Glomerular endothelial cell (primary cell): ENCODE measurements at places on chromosomes 6 and 20.

- DNase-seq = no peak
Measured at GRCh38 chr20:18734525-18735189, 78.9 kb upstream of the SCP2D1 start.

DNA sequence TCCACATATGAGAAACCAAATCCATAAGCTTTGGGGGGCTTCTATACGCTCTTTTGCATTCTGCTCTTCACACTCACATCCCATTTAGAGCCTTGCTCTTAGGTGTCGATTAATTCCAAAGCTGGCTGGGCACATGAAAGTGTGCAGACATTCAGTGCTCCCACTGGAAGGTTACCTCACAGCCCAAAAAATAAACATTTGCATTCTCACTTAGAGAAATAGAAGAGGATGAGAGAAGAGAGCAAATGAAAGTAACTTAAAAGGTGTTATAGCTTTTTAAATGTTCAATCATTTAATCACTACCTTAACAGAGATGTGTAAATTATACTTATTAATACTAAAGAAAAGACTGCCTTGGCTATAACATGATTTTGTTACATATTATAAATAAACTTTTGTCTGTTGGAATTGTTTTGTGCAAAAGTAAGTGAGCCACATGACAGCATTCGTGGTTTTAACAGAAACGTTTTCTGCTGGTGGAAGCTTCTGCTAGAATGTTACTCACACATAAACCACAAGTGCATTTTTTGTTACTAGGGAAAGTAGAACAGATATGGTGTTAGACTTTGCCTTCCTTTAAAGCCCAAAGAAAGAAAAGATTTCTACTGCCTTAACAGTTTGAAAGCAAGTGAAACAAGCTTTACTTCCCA, 116.7 kb downstream of the SIM1 start:
- DNase-seq = no peak

GRCh38 chr6:146194434-146194833, 165.6 kb downstream of the GRM1 start:
- DNase-seq = no peak

DNA sequence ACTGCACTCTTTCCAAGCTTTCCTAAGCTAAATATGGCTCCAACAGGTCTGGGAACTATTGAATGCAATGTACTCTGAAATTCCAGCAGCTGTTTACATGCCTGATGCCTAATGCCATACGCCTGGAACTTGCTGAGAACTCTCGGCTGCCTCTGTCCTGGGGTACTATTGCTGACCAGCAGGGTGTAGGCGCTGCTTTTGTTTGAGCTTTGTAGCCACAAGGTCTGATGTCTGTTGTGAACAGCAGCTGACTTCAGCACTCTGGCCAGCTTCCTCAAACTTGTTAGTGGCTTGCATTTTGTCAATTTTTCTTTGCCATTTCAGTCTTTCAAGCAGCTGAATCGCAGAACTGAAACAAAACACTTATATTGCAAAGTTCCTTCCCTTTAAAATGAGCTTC, 26.7 kb downstream of the SAYSD1 start:
- DNase-seq = no peak

DNA sequence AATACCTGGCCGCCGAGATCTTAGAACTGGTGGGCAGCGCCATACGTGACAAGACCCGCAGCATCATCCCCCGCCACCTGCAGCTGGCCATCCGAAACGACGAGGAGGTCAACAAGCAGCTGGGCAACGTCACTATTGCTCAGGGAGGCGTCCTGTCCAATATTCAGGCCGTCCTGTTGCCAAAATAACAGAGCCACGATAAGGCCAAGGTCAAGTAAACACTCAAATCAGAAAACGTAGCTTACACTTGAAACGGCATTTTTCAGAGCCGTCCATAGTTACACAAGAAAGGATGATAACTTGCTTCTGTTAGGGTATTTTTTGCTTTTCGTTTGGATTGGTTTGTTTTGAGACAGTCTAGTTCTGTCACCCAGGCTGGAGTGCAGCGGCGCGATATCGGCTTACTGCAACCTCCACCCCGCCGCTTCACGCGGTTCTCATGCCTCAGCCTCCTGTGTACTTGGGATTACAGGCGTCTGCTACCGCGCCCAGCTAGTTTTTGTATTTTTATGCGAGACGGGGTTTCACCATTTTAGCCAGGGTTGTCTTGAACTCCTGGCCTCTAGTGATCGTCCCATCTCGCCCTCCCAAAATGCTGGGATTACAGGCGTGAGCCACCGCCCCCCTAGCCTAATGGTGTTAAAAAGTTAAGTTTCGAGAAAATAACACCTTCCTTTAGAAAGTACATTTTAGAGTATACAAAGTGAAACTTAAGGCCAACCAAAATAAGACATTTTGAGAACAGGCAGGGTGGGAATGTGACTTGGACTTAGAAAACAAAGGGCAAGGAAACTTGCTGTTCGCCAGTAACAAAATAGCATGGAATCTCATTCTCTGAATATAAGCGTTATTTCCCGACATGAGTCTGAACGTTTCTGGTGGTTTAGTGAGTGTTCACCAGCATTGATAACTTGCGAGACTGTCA, 42.8 kb upstream of the HFE start:
- no peak for DNase-seq

DNA sequence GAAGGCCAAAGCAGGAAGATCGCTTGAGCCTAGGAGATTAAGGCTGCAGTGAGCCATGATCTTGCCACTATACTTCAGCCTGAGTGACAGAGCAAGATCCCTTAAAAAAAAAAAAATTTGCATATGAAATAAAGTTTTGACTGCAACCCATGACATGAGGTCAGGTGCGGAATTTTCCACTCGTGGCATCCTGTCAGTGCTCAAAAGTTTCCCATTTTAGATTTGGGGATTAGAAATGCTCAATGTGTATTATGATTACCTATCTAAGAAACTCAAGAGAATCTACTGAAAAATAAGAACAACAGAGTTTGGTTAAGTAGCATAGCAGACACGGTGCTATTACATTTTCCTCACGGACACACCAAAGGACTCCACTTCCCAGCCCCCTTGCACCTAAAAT, 11.7 kb downstream of the SLC23A2 start:
- DNase-seq = no peak

- DNase-seq = no peak
Measured at GRCh38 chr20:19961293-19961692, 55.9 kb upstream of the NAA20 start.

GRCh38 chr6:69286331-69286730, 510.5 kb downstream of the LMBRD1 start:
- no peak for DNase-seq

GRCh38 chr20:63230800-63231268, 4.9 kb upstream of the BIRC7 start:
- no peak for DNase-seq

DNA sequence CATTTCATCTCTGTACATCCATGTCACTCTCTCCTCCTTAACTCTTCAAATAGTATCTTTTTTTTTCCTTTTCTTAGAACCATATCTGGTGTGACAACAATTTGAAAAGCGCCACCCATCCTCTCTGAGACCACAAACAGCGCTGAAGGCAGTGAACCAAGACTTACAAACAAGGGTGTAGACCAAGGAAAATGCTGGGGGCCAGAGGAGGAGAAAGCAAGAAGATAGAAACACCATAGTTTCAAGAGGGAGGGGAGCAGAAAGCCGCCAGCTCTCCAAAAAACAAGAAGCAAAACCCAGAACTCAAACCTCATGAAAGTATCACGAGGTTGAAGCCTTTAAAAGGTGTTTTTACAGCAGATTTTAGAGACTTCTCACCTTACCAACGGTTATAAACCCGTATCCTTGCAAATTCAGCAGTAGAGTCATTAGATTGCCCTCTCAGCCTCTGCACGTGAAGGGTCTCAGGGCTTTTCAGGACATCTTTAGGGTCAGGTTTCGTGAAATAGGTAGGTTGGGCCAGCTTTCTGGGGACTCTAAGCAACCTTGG, 13.3 kb upstream of the RIPOR2 start:
- no peak for DNase-seq

- no peak for DNase-seq
Measured at GRCh38 chr20:25006431-25007167, 14.0 kb upstream of the APMAP start.

DNA sequence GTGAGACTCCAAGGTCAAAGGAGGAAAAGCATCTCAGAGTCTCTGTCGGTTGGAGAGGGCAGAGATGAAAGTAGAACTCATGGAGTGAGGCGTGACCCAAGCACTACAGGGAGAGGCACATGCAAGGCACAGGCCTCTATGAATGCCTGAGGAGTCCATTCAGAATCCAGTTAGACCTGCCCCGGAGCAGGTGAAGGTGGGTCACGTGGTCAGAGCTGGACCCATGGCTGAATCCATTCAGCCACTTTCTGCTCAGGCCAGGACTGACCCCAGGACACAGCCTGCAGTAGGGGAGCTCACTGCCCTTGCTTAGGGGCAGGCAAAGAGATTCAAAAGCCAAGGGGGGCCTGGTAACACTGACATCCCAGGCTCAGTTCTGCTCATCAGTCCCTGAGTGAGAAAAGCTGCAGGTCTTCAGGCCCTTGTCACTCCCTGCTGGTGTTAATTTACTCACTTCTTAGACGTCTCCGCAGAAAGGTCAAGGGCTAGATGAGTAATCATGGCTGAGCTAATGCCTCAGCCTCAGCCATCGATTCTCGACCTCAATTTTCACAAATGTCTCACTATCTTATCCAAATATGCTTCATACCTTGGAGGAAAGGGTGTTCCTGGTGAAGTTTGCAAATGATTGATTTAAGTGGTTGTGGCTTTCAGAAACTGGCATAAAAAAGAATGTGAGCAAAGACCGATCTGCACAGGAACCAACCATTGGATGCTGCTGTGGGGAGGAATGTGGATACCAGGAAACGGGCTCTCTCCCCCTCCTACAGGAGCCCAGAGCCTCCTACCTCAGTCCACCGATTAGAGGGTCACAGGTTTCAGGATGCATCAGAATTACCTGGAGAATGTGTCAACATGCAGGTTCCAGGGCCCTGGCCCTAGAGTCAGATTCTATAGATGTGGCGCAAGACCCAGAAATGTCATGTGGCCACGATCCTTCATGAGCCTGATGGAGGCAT, 584.4 kb downstream of the PTPRT start:
- DNase-seq = no peak

GRCh38 chr6:11023032-11023431, 21.1 kb downstream of the ELOVL2 start:
- no peak for DNase-seq
